Pancreas (tissue), 10 donors: ENCODE measurements at places on chromosomes 3 and 15. TPM values are rescaled to one million over a fixed set of nuclear protein-coding genes. Genes with fewer than 3 reads are reported as not detected.

The DOCK3 gene
- total RNA-seq, result 0.09 TPM

The ANKDD1A gene
- 4.9 TPM for total RNA-seq

The RFX7 gene
- total RNA-seq, result 5.4 TPM

The IL5RA gene
- total RNA-seq, result not detected

The NOX5 gene
- 0.12 TPM for total RNA-seq

The USP13 gene
- total RNA-seq, result 5.0 TPM

The AMT gene
- total RNA-seq, result 9.2 TPM

The ALDH1A2 gene
- total RNA-seq, result 3.9 TPM

DNA sequence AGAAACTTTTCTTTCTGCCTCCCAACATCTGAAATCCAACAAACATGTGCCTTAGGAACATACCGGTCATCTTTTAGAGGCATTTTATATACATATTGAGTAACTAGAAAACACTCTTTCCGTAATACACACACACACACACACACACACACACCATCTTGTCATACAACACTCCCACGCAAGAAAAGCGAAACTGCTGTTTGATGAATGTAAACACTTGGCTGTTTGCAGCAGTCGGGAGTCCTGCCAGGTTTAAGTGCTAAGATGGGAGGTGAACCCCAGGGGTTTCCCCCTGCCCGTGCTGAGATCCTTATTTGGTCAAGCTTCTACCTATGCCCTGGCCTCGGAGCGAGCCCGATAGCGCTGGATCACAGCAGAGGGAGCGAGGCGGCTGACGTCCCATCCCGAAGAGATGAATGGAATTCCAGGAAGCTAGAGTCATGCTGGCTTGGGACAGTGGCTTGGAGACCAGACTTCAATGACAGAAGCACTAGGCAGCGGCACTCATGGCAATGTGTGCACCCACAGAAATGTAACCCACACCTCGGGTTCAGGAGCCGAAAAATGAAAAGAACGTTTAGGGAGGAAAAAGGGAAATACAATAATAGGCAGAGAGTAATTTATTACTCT lies 1.3 kb upstream of the THBS1 start:
- no peaks in the 10 kb centered on the region for H3K27me3 ChIP-seq
- no peak overlapping the region for H3K4me3 ChIP-seq
- no peaks in the 10 kb centered on the region for H3K36me3 ChIP-seq
- H3K4me1 ChIP-seq, result no peaks in the 10 kb centered on the region

DNA sequence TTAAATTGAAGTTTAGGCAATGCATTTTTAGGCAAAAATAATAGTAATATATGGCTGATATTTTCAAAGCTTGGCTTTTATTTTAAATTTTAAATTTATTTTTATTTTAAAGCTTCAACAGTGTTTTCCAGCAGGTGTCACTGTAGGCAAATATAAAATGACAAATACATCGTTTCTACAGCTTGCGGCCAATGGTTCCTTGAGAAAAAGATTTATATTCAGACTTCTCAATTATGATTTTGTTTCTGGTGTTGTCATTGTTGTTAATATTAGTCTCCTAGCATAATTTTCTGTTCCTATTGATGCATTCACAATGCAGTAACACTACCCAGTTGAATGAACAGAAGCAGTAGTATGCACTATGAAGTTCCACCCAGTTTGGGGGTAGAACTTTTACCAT lies 220.7 kb upstream of the DNAJC19 start:
- H3K4me1 ChIP-seq, result no peaks in the 10 kb centered on the region
- no peaks in the 10 kb centered on the region for H3K27me3 ChIP-seq
- no peaks in the 10 kb centered on the region for H3K36me3 ChIP-seq
- H3K27ac ChIP-seq, result no peak overlapping the region
- no peak for DNase-seq

GRCh38 chr15:67551207-67551743 lies 8.8 kb downstream of the MAP2K5 start:
- no peaks in the 10 kb centered on the region for H3K36me3 ChIP-seq
- H3K4me1 ChIP-seq, result peaks cover 6% of the 10 kb centered on the region
- no peaks in the 10 kb centered on the region for H3K27me3 ChIP-seq
- no peak overlapping the region for H3K4me3 ChIP-seq
- H3K27ac ChIP-seq, result no peak overlapping the region

DNA sequence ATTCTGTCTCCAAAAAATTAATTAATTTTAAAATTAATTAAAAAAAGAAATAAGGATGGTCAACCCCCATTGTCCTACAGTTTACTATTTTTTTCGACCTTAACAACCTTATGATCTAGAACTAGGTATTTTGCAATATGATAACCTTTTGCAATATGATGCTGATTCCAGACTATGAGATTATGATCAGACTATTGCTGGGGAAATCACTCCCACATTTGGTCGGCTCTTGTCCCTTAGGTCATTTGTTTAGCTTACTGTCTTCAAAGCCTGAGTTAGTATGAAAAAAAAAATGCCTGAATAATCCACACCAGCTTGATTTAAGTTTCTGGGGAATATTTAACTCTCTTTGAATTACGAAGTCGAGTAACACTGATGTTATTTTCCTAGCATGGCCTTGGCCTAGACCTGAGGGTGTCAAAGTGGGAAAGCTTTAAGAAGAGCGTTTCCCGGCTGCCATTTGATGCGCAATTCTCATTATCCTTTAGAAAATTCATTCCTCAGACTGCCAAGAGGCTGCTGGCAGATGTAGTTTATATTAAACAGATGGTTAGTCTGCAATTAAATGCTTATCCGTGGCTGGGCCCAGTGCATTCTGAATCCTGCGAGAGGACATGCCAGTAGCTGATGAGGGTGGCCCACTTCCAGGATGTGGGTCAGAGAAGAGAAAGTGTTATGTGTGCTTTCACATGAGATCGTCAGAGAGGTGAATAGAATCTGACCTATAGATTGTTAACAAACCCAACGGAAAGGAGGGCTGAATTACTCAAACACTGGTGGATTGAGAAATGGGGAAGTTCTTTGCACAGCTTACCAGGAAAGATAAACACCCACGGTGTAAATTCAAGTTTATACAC lies 496.0 kb upstream of the THBS1 start:
- H3K4me3 ChIP-seq, result no peak overlapping the region
- H3K27ac ChIP-seq, result no peak overlapping the region
- H3K4me1 ChIP-seq, result no peaks in the 10 kb centered on the region
- no peaks in the 10 kb centered on the region for H3K27me3 ChIP-seq

- DNase-seq, result no peak
- no peaks in the 10 kb centered on the region for H3K36me3 ChIP-seq
- H3K4me1 ChIP-seq, result no peaks in the 10 kb centered on the region
Measured at GRCh38 chr3:42692667-42693529, 7.6 kb downstream of the KLHL40 start.

DNA sequence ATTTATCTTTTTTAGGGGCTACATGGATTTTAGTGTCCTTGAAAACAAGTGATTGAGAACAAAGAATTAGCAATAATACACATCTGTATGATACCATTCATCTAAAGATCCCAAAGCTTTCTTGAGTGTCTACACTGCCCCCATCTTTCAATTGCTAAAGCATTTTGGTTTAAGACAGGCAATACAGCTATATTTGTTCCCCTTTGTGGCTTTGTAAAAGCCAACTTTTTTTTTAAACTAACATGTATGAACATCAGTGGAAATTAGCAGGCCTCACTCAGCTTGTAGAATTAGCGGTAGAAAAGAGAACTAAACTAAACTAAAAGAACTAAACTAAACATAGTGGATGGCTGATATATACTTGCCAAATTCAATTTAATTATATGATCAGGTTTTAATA lies 449.6 kb downstream of the MECOM start:
- H3K4me3 ChIP-seq, result no peak overlapping the region
- H3K27me3 ChIP-seq, result no peaks in the 10 kb centered on the region
- DNase-seq, result no peak
- no peaks in the 10 kb centered on the region for H3K36me3 ChIP-seq

GRCh38 chr3:129185783-129186182 lies 2.1 kb upstream of the CNBP start:
- H3K27me3 ChIP-seq, result no peaks in the 10 kb centered on the region
- H3K4me1 ChIP-seq, result peaks cover 16% of the 10 kb centered on the region
- no peak for DNase-seq

- H3K27me3 ChIP-seq, result no peaks in the 10 kb centered on the region
- no peak overlapping the region for H3K4me3 ChIP-seq
- H3K36me3 ChIP-seq, result no peaks in the 10 kb centered on the region
- H3K27ac ChIP-seq, result no peak overlapping the region
- DNase-seq, result no peak
- no peaks in the 10 kb centered on the region for H3K4me1 ChIP-seq
Measured at GRCh38 chr15:63953524-63953923, 92.8 kb downstream of the DAPK2 start.

DNA sequence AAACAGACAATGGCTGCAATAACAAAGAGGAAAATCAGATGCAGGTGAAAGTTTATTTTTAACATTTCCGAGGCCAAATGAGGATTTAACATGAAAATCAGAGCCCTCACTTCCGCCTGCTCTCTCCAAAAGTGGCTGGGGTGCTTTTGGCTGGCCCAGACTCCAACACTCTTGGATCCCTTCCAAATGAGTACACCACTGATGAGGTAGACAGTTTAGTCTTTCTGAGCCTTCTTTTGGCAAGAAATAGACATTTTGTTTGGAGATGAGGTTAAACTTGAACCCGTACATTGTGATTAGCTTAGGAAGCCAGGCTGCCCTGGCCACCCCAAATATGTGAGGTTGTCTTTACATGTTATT lies 51.0 kb upstream of the TRA2B start:
- no peak overlapping the region for H3K4me3 ChIP-seq
- no peak for DNase-seq
- H3K27ac ChIP-seq, result no peak overlapping the region

- H3K27ac ChIP-seq, result no peak overlapping the region
- H3K4me3 ChIP-seq, result no peak overlapping the region
- no peaks in the 10 kb centered on the region for H3K36me3 ChIP-seq
Measured at GRCh38 chr3:59262076-59262498, 212.3 kb upstream of the CFAP20DC start.

DNA sequence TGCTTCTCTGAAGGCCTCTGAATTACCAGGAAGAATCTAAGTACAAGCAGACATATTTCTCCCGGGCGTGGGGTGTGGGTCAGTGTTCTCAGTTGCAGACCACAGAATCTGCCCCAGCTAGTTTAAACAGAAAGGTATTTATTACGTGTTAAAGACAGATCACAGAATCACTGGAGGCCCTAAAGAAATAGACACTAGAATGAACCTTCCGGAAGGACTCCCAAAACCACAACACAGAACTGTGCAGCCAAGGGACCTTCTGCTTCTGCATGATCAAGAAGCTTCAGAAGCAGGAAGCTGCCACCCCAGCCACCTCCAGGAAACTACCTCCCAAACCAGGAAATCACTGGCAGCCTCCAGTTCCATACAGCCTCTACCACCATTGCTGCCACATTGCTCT lies 32.7 kb upstream of the ZFAND6 start:
- no peak for DNase-seq
- no peaks in the 10 kb centered on the region for H3K4me1 ChIP-seq

GRCh38 chr15:63352808-63353207 lies 28.8 kb downstream of the CA12 start:
- no peaks in the 10 kb centered on the region for H3K36me3 ChIP-seq
- H3K4me1 ChIP-seq, result peaks cover 30% of the 10 kb centered on the region
- peak overlapping the region; percentile 72 for H3K27ac ChIP-seq
- H3K27me3 ChIP-seq, result no peaks in the 10 kb centered on the region
- H3K4me3 ChIP-seq, result no peak overlapping the region

DNA sequence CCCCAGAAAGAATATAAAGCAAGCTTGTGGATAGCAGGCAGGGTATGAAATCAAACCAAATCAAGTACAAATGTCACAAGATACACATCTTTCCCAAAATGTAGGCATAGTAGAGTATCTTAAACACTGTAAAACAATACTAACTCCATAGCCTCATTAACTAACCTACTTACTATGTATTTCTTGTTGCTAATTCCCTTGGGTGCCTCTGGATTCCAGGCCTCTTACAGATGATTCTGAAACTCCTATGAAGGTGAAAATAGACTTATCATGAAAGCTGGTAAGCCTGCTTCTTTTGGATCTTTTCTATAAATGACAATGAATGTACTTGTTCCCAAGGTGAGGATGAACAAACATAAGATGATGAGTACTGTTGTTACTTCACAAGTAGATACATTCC lies 93.8 kb downstream of the FRMD5 start:
- DNase-seq, result no peak
- H3K4me1 ChIP-seq, result no peaks in the 10 kb centered on the region
- H3K27ac ChIP-seq, result no peak overlapping the region
- no peak overlapping the region for H3K4me3 ChIP-seq
- no peaks in the 10 kb centered on the region for H3K36me3 ChIP-seq
- H3K27me3 ChIP-seq, result no peaks in the 10 kb centered on the region

DNA sequence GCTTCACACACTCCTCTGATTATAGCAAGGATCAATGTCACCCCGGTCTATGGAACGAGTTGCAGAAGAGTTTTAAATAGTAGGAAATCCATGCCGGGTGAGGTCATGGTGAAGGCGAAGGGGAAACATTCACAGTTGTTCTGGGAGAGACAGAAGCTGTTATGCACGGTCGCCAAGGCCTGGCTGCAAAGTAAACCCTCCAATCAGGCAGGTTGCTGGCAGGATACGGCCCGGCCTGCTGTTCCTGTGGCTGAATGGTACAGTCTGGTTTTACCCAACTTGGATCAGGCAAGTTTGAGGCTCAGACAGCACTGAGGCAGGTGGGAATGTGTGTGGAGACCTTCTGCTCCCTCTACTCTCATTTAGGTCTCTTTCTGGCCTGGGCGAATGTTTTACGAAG lies 45.3 kb upstream of the ATP2B2 start:
- no peaks in the 10 kb centered on the region for H3K4me1 ChIP-seq
- H3K27ac ChIP-seq, result no peak overlapping the region
- H3K4me3 ChIP-seq, result no peak overlapping the region

- no peaks in the 10 kb centered on the region for H3K27me3 ChIP-seq
- H3K27ac ChIP-seq, result no peak overlapping the region
- no peaks in the 10 kb centered on the region for H3K36me3 ChIP-seq
- H3K4me1 ChIP-seq, result peaks cover 5% of the 10 kb centered on the region
- no peak overlapping the region for H3K4me3 ChIP-seq
Measured at GRCh38 chr3:186022931-186023330, 85.1 kb upstream of the TRA2B start.

DNA sequence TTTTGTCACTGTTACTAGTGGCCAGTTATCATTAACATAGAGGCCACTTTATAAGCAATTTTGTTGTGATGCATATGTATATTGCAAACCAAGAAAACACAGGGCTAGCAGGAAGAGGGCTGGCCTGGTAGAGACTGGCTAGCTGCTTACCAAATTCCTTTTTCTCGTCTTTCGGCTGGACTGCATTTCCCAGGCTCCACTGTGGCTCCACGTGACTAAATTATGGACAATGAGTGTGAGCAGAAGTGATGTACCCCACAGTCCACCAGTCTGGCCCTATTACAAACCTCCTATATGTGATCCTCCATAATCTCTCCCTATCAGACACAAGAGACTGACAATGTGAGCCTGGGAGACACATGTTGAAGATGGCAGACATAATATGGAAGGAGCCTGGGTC lies 257.0 kb downstream of the MFSD1 start:
- no peak for DNase-seq
- H3K4me3 ChIP-seq, result no peak overlapping the region
- H3K4me1 ChIP-seq, result no peaks in the 10 kb centered on the region
- no peaks in the 10 kb centered on the region for H3K27me3 ChIP-seq

DNA sequence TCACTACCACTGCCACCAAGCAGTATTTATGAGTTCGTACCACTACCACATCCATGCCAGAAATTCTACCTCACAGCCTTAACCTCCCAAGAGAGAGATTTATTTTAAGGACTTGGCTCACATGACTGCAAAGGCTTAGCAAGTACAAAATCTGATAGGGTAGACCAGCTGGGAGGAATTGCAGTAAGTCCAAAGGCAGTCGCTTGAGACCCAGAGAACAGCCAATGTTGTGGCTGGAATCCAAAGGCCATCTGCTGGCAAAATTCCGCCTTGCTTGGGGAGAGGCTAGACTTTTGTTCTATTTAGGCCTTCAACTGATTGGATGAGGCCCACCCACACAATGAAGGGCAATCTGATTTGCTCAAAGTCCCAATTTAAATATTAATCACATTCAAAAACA lies 101.4 kb upstream of the STT3B start:
- H3K4me1 ChIP-seq, result no peaks in the 10 kb centered on the region
- H3K27ac ChIP-seq, result no peak overlapping the region
- no peaks in the 10 kb centered on the region for H3K27me3 ChIP-seq
